H4 (cell line): ENCODE measurements at places on chromosomes 7 and 10. TPM values are rescaled to one million over a fixed set of nuclear protein-coding genes. Genes with fewer than 3 reads are reported as not detected.
A peak's percentile ranks its signal among the peaks of the same experiment; 100 is the strongest.

PTPRN2 gene
- 0.97 TPM in 2 replicates for total RNA-seq

STK31 gene
- total RNA-seq: 0.56 TPM in 1 of 2 replicates, not detected in the other

GIMAP4 gene
- total RNA-seq: 0.12 TPM in 1 of 2 replicates, not detected in the other

DMBT1 gene
- 0.10 TPM in 1 of 2 replicates, not detected in the other for total RNA-seq

HK1 gene
- total RNA-seq: 24.4 and 32.1 TPM in 2 replicates

- DNase-seq: no peak
Measured at GRCh38 chr7:27171637-27172314, 2.3 kb downstream of the HOXA10 start.

GRCh38 chr10:12703813-12704212 is 297.7 kb downstream of the CCDC3 start:
- DNase-seq: no peak

GRCh38 chr7:24829787-24830186 is 72.5 kb upstream of the GSDME start:
- no peak for DNase-seq

DNA sequence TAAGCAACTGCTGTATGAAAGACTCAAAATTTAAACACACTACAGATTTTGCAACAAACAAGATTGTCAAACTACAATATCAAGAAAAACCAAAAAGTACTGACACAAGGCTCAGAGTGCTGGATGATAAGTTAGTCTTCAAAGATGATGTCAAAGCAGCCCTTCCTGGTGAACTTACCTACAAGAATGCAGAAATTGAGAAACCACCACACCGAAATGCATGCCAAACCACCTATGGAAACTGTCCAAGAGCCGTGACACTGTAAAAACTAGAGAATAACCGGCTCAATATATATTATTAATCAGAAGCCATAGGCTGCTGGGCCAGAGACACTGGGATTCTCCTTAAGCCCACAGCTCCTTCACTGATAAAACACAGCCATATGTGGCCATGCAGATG is 25.3 kb downstream of the DENND11 start:
- DNase-seq: peak; percentile 37

DNA sequence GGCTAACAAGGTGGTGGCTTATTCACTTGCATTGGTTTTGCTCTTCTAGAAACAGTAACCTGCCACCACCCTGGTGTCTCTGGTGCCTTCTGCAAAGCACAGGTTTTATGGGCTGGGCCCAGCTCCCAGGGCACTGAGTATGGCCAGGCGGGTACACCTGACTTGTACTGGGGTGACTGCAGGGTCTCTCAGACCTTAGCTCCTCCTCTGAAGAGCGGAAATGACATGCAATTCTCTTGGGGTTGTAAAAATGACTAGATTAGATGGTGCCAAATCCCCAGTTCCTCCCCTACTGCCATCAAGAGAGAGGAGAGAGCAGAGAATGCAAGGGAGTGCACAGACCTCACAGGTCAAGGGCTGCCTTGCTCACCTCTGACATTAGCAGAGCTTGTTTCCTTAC is 14.7 kb downstream of the ESYT2 start:
- DNase-seq: no peak

DNA sequence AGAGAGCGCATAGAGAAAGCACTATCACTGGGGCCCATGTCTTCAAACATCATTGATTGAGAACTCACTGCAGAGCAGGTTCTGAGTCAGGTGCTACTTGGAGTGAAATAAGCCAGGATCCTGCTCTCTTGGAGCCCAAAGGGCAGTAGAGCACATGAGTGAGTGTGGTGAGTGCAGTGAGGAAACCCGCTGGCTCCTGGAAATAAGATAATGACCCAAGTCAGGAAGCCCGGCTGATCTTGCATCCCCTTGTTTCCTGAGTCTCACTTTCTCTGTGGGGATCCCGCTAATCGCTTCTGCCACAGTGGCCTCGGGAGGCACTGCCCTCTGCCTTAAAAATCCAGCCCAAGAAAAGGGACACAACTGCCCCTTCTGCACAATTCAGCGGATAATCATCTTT is 7.1 kb upstream of the FAM107B start:
- DNase-seq: no peak

DNA sequence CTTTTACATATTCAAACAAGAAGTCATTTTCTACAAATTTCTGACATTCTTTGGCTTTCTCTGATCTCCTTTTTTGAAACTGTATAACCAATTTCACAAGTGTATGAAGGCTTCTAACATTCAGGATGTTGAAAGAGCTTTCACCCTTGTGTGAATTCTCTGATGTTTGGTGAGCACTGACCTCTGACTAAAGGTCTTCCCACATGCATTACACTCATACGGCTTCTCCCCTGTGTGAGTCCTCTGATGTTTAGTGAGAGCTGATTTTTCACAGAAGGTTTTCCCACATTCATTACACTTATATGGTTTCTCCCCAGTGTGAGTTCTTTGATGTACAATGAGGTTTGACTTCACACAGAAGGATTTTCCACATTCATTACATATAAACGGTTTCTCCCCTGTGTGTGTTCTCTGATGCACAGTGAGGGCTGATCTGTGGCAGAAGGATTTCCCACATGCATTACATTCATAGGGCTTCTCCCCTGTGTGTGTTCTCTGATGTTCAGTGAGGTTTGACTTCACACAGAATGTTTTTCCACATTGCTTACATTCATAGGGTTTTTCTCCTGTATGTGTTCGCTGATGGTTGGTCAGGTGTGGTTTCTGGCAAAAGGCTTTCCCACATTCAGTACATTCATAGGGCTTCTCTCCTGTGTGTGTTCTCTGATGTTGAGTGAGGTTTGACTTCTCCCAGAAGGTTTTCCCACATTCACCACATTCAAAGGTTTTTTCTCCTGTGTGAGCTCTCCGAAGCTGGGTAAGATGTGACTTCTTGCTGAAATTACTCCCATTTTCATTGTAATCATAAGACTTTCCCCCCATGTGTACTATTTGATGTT is 25.7 kb downstream of the ZNF248 start:
- no peak for DNase-seq

- DNase-seq: no peak
Measured at GRCh38 chr10:35739998-35740397, 97.9 kb upstream of the FZD8 start.

DNA sequence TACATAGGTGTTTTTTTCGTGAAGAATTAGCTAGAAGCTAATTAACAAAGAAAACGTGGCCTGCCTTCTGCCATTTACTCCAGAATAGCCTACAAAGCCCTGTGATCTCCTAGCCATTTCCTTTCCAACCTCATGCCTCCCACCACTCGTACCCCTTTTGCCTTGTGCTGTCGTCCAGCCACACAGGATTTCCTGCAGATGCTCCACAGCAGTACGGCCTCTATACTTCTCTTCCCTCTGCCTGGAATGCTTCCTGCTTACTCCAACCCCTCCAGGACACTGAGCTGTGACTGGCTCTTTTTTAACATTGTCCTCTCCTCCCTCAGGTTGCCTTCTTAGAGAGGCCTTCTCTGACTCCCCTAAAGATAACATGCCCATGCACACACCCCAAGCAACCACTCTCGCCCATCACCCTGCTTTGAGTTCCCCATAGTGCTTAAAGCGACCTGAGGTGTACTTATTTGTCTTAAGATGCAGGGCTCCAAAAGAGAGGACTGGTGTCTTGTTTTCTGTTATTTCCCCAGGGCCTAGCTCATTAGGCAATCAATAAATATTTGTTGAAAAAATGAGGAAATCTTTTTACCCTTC is 32.7 kb downstream of the STK17A start:
- DNase-seq: no peak

- DNase-seq: no peak
Measured at GRCh38 chr10:17693009-17693408, 49.1 kb downstream of the STAM start.

DNA sequence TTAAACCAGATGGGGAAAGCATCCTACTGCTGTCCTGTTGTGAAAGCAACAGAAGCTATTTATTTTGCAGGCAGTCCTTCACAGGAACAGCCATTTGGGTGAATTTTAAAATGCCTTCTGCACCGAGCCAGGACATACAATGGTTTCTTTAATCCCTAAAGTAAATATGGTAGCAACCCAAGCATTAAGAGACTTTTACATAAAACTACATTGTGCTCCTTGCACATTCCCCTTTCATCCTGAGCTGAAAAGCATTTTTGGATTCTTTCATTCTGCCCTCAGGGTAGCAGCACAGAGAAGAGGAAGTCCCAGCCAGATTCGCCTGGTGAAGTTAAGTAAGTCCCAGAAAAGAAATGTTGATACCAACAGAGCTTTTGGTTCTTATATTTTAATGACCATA is 84.0 kb upstream of the FAM3C start:
- DNase-seq: peak; percentile 19

- no peak for DNase-seq
Measured at GRCh38 chr10:132138133-132138532, 48.6 kb upstream of the DPYSL4 start.

DNA sequence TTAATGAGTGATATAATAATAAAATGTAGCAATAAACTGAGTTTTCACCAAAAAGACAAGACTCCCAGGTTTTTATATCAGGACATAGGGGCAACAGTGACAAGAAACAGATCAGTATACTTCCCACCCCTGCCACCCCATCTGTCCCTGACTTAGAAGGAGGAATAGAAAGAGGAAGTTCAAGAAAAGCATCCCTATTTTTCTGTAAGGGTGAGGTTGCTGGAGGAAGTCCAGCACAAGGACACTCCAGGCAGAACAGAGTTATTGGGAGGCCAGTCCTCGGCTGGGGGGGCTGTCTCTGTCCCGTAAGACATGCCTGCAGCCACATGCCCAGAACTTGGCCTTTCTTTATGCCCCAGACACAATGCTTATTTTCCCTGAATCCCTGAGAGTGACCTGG is 16.5 kb upstream of the TLX1 start:
- no peak for DNase-seq

DNA sequence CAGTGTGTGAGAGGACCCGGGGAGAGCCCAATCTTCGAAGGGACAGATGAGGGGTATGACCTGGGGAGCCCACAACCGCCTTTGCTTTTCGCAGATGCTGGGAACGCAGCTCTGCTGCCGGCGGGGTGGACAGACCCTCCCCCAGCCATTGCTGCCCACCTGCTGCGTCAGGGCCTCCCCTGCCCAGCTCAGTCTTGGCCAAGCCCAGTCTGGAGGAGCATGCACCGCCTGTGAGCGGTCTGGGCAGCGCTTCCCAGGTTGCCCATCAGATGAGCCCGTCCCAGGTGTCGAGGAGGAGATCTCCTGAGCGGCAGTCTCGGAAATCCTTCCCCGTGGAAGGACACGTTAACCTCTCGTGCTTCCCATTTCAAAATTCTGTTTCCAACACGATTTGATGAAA is 17.3 kb upstream of the AP5Z1 start:
- DNase-seq: no peak

- no peak for DNase-seq
Measured at GRCh38 chr7:79034730-79035129, 418.7 kb downstream of the MAGI2 start.

DNA sequence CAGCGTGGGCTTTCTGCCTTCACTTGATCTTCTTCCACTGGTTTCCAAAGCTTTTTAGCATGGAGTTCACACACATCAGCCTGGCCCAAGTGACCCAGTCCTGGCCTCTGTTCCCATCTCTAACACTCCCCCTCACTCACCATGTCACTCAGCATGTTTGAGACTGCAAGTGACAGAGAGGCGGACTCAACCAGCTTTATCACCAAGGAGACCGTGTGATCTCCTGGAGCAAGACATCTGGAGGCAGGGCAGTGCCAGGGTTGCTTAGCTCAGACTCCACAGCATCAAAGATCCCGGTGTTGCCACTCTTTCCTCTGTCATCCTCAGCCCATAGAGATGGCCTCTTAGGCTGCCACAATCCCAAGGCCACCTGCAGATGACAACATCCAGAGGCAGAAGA is 39.4 kb downstream of the FAM241B start:
- DNase-seq: no peak
